ENCODE measurements at places on chromosomes 13 and 19.

GRCh38 chr13:67101730-67102467 is 128.2 kb downstream of the PCDH9 start:
- DNase-seq: no peak

DNA sequence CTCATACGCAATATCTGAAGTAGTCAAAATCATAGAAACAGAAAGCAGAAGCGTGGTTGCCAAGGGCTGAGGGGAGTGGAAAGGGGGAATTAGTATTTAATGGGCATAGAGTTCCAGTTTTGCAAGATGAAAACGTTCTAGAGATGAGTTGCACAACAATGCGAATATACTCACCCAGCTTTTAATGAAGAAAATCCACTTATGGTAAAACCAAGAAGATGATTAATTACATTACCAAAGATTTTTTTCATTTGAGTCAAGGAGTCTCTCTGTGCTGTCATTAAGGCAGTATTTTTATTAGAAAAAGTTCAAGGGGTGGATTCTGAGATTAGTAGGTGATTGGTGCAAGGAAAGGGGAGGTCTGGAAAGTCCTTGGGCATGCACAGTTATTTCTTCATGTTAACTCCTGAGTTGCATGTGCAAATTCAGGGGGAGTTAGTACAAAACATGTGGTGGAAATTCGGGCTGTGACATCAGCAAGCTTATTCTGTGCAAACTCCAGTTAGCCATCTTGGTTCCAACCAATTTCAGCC is 6.9 kb upstream of the CBY2 start:
- no peak for DNase-seq

- DNase-seq: no peak
Observed at GRCh38 chr19:52786078-52786463, 520 bp downstream of the ZNF600 start.

DNA sequence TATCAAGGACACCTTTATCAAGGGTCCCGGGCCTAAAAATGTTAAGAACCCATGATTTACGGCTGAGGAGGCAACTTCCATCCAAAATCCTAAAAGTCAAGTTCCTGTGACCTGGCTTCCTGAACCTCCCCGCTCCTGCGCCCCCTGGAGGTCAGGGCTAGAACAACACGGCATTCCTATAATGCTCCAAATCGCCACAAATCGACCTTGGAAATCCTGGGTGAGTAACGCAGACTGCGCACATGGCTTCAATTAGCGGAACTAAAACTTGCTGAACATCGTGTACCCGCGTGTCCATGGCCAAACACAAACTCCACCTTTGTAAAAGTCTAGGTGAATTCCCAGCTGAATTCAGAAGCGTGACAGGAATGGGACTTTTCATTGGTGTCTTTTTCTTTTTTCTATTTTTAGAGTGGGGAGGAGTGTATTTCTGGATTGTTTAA is 4.3 kb upstream of the C5AR1 start:
- DNase-seq: peak; percentile 43

GRCh38 chr19:28170066-28170465 is 1042.9 kb downstream of the UQCRFS1 start:
- no peak for DNase-seq

DNA sequence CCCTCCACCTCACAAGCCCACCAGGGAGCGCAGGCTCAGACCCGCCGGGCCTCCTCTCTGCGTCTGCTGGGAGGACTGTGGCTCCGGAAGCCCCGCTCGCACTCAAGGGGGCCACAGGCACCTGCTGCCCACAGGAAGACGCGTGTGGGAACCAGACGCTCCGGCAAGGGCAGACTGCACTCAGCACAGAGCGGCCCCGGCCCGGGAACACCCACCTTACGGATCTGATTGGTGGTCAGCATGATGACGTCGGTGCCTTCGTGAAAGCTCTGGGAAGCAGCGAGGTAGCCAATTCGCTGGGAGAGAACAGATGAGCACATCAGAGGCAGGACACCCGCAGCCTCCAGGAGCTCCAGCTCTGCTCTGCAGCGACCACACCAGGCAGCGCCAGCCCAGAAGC is 14.6 kb downstream of the AP3D1 start:
- DNase-seq: no peak

DNA sequence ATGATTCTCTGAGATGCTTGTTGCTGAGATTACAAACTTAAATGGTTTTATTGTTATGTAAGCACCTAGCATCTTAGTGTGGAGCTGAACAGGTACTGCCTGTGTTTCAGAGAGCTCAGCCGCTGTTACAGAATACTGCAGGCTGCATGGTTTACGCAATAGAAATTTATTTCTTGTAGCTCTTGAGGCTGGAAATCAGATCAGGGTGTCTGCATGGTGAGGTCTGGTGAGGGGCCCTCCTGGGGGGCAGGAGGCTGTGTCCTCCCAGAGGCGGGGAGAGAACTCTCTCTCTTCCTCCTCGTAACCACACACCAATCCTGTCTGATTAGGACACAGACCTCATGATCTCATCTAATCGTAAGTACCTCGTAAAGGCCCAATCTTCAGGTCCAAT is 13.1 kb downstream of the ATP11A start:
- no peak for DNase-seq

- peak; percentile 74 for DNase-seq
Observed at GRCh38 chr19:36771261-36772231, 1.1 kb downstream of the ZNF850 start.

- no peak for DNase-seq
Observed at GRCh38 chr13:108223687-108224503, 5.7 kb downstream of the ABHD13 start.

GRCh38 chr13:26887594-26887993 is 127.0 kb upstream of the GPR12 start:
- no peak for DNase-seq
